Substantia nigra (tissue), 51 donors: ENCODE measurements at places on chromosomes 4 and X.

- no peak for DNase-seq
Observed at GRCh38 chr4:150421612-150422011, 160.3 kb upstream of the MAB21L2 start.

GRCh38 chrX:292900-293897 lies 12.0 kb downstream of the PLCXD1 start:
- no peak for DNase-seq

GRCh38 chr4:71221510-71222466 lies 117.0 kb upstream of the SLC4A4 start:
- DNase-seq: no peak

DNA sequence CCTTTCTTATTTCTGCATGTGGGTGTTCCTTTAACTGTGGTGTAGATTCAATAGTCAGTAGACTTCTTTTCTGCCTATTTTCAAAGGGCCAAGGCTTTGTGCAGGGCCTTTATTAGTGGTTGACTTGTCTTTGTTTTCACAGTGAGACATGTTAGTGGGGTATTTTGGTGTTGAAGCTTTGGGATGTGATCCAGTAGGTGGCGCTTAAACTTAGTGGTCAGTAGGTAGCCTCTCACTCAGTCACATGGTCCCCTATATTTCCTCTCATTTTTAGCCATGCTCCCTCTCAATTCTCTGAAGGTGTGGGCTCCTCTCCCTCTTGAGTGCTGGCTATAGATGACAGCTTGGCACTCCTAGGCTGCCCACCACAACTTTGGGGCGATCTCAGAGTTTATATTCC lies 23.4 kb upstream of the SLC10A7 start:
- no peak for DNase-seq

DNA sequence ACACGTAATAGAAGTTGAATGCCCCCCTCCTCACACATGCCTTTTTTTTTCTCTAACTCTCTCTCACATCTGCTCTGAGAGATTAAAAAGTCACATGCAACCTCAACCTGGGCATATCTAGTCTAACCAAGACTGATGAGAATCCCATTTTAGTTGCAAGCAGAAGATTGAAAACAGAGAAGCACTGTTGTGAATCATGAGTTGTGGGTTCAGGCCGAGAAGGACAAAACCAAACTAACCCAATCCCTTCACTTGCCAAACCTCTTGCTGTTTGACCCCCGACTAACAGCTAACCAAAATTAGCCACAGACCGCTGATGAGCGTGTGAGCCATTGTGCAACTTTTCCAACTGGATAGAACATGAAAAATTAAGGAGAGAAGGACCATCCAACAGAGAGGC lies 31.8 kb downstream of the CXCL1 start:
- no peak for DNase-seq

- no peak for DNase-seq
Observed at GRCh38 chrX:12113321-12113720, 25.0 kb upstream of the FRMPD4 start.

- no peak for DNase-seq
Observed at GRCh38 chrX:47749185-47749967, 87.3 kb upstream of the ZNF81 start.

- DNase-seq: no peak
Observed at GRCh38 chrX:683576-683975, 53.0 kb downstream of the SHOX start.
